ENCODE measurements at places on chromosomes 6 and 20.

DNA sequence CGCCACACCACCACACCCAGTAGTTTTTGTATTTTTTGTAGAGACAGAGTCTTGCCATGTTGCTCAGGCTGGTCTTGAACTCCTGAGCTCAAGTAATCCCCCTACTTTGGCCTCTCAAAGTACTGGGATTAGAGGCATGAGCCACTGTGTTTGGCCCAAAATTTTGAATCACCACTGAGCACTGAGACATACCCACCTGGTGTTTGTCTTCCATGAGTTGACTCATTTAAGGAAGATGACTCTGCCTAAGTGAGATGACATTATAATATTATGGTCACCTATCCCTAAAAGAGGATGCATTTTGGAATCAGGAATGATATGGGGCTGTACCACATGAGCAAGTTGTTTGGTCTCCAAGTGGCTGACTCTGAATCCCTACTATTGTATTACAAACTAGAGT, 54.6 kb upstream of the RNF217 start:
- no peak for DNase-seq

DNA sequence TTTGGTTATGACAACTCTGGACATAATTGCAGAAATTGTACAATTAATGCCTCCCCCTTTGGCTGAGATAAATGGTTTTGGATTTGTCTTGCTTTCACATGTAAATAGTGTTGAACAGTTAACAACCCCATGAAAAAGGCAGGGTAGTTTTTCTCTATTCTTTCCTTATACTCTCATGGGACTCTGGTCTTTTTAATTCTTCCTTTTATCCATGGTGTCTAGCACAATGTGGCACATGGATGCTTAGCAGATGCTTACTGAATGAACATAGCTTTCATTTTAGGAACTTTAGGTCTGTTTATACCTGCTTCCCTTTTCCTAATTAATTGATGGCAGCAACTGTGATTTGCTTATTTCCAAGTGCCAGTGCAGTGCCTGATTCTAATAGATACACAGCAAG, 75.6 kb downstream of the NCOA3 start:
- DNase-seq, result no peak

DNA sequence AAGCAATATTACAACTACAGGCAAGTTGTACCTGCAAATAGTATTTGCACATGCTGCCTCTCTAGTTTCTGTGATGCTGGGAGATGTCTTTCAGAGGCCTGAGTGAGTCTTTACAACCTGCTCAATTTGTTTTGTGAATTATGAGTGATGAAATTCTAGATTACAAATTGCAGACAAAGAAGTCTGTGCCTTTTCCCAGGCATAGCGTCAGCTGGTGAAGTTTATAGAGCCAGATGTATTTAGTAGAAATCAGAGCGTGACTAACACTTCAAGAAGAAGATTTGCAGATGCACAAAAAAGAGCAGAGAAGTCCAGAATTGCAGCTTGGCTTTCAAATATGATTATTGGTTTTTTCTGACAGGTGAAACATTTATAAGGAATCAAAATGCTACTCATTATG, 289.9 kb downstream of the PLCB1 start:
- no peak for DNase-seq

GRCh38 chr20:33841436-33841799, 30.3 kb downstream of the CHMP4B start:
- DNase-seq, result no peak

- no peak for DNase-seq
Measured at GRCh38 chr20:20138301-20139064, 86.2 kb downstream of the CFAP61 start.

GRCh38 chr6:76876922-76877553, 586.3 kb downstream of the HTR1B start:
- DNase-seq, result no peak

GRCh38 chr6:3346476-3346875, 87.7 kb downstream of the PSMG4 start:
- no peak for DNase-seq

GRCh38 chr6:17957086-17957485, 30.3 kb downstream of the KIF13A start:
- no peak for DNase-seq

DNA sequence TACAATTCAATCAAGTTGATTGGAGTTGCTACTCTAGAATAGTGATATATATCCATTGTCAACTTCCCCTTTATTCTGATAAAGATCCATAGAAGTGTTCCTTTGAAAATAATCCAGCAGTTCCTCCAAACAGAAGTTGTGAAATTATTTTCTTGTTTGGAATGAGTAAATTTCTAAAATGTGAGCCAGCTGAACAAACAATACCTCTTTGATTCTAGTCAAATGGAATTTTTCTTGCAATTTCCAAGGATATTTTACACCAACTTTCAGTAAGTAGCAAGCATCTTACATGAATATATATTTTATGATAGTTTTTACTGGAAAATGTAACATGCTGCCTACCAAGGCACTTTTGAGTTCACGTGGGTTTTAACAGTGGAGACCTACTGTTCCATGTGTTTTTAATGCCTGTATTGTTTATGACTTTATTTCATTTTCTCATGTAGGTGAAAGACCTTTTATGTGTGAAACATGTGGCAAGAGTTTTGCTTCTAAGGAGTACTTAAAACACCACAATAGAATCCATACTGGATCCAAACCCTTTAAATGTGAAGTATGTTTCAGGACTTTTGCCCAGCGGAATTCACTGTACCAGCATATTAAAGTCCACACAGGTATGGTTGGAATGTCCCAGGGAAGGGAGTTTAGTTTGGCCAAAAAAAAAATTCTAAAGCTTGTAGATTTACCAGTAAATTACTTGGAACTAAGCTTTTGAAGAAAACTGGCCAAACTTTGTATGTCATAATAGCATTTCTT, 6.5 kb downstream of the GZF1 start:
- no peak for DNase-seq

- no peak for DNase-seq
Measured at GRCh38 chr6:98832284-98833056, 1.9 kb upstream of the POU3F2 start.

DNA sequence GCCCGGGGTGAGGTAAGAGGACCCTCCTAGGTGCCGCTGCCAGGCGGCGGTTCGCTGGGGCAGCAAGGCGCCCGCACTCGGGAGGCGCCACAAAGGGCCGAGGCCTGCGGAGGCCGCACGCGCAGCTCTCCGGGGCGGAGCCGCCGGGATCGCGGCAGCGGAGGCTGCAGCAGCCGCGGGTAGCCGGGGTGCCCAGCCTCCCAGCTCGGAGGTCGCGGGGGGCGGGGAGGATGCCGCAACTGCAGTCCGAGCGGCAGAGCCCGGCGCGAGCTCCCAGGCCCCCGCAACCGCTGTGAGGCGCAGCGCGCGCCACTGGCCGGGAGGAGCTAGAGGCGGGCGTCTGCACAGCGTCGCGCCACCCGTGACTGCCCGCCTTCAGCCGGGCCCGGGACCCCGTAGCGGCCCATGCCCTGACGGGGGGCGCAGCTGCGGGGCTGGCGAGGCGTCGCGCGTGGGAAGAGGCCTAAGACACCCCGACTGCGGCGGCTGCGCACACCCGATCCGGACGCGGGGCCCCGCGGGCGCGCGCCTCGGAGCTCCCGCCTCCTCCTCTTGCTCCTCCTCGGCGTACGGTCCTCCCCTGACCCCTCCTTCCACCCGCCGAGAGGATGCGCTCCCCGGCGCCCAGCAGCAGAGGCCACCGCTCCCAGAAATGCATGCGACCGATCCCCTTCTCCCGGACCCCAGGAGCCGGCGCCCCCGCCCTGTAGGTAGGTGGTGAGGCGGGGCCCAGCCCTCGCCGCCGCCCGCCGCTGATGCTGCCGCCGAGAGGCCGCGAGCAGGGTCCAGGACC, at the start of gene NCOA7:
NCOA7 (plus strand) TSS at position 603 of the 793 bp plus-strand sequence. CDS start 24,395 bp downstream, outside the sequence.
- DNase-seq, result peak; percentile 87

- DNase-seq, result no peak
Measured at GRCh38 chr6:12608874-12609273, 107.7 kb upstream of the PHACTR1 start.

- DNase-seq, result no peak
Measured at GRCh38 chr20:829551-829950, 4.0 kb upstream of the FAM110A start.

GRCh38 chr20:46583411-46584214, 33.2 kb upstream of the OCSTAMP start:
- no peak for DNase-seq

- DNase-seq, result no peak
Measured at GRCh38 chr6:783966-784735, 91.2 kb upstream of the EXOC2 start.

DNA sequence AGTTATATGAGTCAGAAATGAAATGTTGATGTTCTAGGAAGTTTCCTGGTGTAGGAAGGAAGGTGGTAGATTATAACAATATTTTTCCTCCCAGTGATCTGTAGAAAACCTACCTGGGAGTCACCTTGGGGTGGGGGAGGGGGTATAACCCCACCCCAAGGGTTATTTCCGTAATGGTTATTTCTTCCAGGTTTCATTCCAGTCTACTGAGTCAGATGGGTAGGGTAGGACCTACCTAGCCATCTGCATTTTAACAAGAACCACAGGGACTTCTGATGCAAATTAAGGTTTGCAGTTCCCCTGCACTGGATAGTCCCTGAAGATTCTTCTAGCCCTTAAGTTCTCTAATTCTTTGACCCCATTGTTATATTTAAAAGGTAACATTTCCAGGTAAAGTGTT, 88.9 kb downstream of the ARMC2 start:
- DNase-seq, result no peak

GRCh38 chr6:16901782-16902181, 140.5 kb upstream of the ATXN1 start:
- DNase-seq, result no peak

DNA sequence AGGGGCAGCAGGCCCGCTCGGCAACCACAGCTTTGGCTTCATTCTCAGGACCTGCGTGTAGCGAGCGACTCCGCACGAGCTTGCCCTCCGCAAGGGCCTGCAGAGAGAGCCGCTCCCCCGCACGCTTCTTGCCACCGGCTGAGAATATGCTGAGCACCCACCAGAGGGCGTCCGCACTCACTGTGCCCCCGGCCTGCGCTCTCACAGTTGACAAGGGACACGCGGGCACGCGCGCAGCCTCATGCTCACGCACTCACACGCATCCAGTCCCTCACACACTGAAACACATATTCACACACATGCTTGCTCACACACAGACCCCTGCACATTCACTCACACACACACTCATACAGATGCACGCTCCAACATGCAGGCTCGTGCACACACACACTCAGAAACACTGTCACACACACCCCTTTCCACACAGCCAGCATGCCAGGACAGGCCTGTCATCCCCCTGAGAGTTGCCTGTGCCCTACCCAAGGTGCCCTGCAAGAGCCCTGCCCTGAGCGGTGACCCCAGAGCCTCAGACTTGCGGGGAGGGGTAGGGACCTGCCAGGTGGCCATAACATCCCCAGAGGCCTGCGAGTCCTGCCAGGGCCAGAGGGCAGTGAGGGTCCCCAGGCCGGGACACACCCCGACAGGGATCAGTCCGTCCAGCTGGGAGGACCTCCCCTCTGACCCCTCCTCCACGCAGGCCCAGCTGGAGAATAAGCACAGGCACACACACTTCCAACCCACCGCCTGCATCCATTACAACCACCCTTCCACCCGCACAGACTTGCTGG, 174.1 kb downstream of the BMP7 start:
- peak; percentile 67 for DNase-seq

DNA sequence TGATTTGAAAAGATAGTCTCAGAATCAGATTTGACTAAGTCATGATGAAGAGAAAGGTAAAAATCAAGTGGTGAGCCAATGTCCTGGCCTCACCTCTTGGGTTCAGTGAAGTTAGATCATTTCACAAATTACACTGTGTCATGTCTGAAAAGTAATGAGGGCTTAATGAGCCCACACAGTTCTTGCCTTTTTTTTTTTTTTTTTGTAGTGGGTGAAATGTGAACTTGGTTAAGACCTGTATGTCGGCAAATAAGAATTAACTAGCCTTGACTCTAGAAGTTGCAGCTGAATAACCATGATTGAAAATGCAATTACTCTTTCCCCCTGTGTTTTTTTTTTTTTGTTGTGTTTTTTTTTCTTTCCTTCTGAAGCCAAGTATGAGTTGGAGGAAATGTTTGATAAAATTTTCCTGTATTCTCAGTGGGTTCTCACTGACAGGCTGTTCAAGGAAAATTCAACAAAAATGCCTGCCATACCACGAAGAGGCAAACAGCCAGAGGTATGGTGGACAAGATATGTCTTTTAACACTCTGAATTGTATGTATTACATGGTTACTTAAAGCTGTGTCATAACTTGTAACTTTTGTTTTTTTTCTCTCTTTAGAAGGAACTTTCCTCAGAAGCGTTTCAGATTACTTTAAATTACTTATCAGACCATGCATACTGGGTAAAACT, 135.2 kb upstream of the MLIP start:
- no peak for DNase-seq

DNA sequence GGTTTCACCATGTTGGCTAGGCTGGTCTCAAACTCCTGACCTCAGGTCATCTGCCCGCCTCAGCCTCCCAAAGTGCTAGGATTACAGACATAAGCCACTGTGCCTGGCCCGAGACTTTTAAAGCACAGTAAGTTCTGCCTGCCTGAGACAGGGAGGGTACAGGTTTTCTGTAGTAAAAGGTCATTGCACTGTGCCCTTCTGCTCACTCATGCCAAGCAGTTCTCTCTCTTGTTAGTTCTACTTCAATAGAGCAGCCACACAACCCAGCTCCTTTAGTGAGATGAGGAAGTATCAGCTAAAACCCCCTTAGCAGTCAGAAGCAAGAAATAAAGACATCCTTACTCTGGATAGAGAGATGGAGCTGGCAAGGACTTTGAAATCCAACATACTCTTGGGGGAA, 52.4 kb upstream of the ARMH2 start:
- no peak for DNase-seq

- peak; percentile 12 for DNase-seq
Measured at GRCh38 chr6:35178932-35179832, 34.6 kb upstream of the SCUBE3 start.

- DNase-seq, result no peak
Measured at GRCh38 chr6:164085091-164086075, 670.9 kb downstream of the QKI start.

GRCh38 chr6:64547594-64548268, 912.1 kb downstream of the PHF3 start:
- no peak for DNase-seq

- DNase-seq, result no peak
Measured at GRCh38 chr20:30815577-30816181, 441.8 kb upstream of the DEFB115 start.

DNA sequence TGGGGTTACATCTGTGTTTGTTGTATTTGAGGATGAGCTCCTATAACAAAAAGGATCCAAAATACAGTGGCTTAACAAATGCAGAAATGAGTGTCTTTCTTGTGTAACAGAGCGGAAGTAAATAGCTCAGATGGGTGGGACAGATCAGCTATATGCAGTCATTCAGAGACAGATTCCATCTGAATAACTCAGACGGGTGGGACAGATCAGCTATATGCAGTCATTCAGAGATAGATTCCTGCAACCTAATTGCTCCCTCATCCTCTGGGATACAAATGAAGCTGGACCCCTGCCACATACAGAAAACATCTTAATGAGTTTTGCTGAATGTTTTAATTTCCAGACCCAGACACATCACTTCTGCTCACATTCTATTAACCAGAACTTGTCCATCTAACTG, 332.3 kb downstream of the BCKDHB start:
- no peak for DNase-seq

GRCh38 chr20:57265336-57265996, 975 bp downstream of the BMP7 start:
- DNase-seq, result no peak

GRCh38 chr6:22569281-22570184, at the start of gene HDGFL1:
Gene HDGFL1 (plus strand): TSS chr6:22569566. CDS start chr6:22569576, 10 bp downstream.
- no peak for DNase-seq

GRCh38 chr6:27388293-27389197, at the start of gene ZNF391:
Gene ZNF391 (plus strand): TSS chr6:27388759. CDS start chr6:27400371, 11,612 bp downstream.
- DNase-seq, result peak; percentile 78

Data from activated CD4-positive, alpha-beta T cell treated with anti-CD3 and anti-CD28 coated beads, Interleukin-10, Interleukin-2, amounts not matched to agents 100 ng/mL and 50 ng/mL, durations not matched to agents 16 hours and 8 hours (primary cell).